ENCODE measurements at places on chromosomes 16 and 17.

DNA sequence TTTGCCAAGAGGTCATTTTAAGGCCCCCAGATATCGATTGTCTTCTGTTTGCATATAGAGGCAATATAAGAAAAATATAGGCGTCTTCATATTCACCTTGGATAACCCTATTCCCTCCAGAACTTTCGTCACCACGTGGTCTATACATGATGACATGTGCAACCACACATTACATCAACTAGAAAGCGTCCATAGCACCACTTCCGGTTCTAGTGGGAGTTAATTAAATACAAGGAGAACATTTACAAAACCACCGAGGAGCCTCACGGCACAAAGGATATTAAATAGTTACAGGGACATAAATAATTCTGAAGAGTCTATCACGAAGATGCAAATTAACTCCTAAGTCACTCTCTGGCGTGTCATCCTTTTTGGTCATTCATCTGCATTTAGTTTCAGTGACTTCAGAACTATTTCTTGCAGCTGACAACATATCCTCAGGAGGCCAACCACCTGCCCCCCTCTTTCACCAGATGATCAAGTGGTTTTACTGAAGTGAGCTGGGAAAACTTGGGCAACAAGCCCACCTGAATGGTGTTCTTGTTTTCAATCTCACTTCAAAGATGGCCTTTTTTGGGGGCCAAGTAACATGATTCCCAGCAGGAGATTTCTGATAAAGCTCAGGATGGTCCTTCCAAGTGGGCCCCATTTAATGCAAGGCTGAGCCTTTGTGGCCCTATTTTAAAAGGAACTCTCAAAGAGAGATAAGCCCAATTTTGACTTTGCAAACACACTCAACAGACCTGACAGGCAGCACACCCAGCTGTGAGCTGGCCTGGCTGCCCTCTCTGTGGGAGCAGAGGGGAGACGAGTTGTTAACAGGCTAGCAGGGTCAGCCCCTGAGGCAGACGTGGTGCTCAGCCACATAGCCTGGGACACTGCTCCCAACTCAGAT is 15.3 kb downstream of the CMTM3 start:
- DNase-seq: no peak

GRCh38 chr17:60142872-60143499 is 6.8 kb upstream of the CA4 start:
- DNase-seq: no peak

GRCh38 chr17:80913928-80914821 is 77.5 kb upstream of the CHMP6 start:
- DNase-seq: no peak

DNA sequence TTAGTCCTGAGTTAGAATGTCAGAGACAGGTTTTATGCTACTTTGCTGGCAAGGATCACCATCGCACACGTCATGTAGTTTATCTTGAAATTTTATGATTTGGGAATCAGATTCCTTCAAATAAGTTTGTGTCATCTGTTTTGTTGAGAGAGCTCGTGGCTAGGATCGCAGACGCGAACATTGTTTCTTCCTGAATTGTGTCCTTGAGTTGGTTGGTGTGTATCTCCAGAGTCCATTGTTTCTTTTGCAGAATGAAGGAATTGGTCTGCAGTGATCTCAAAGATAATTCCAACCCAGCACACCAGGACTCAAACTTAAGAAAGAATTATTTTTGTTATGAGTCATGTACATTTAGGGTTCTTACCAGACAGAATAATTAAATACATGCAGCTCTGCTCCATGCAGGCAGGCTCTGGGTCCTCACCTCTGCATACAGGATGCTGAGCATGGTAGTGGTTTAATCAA is 51.6 kb downstream of the PRKCA start:
- peak; percentile 53 for DNase-seq

GRCh38 chr17:47695429-47696376 is 1.7 kb downstream of the TBKBP1 start:
- DNase-seq: no peak

DNA sequence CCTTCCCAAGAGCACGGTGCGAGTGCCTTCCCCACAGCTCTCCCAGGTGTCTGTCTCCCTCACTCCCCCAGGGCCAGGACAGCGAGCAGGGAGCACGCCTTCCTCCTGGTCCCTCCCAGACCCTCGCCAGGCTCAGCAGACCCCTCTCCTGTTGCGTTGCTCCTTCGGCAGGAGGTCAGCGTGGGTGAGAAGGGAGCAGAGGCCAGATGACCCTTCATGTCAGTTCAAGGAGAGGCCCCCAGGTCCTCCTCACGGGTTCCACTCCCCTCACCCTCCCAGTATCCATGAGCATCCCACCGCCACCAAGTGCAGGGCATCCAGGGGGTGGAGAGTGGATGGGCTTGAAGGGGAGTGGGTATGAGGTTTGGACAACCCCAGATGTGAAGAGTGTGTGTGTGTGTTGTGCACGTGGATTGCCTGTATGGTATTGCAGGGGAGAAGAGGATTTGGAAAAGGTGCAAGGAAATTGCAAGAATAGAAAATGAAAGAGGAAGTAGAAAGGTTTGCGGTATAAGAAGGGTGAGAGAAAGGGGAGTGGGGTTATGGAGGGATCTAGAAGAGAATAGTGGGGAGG is 17.7 kb downstream of the SGCA start:
- no peak for DNase-seq

DNA sequence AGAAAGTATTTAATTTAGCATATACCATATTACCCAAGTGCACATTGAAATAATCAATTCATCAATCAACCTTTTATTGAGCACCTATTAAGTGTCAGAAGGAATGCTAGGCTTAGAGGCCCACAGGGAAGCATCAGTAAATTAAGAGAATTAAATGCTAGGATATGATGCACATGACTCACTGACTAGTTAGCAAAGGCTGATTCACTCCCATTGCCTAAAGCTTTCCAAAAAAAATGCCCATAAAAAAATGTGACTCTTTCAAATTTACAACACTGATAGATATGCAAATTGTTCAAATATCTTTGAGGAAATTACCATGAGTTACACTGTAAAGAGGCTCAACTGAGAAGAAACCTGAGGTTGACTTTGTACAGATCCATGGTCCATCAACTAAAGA is 883.3 kb downstream of the CDH11 start:
- no peak for DNase-seq

GRCh38 chr17:50840311-50840851 is 5.0 kb downstream of the WFIKKN2 start:
- no peak for DNase-seq

DNA sequence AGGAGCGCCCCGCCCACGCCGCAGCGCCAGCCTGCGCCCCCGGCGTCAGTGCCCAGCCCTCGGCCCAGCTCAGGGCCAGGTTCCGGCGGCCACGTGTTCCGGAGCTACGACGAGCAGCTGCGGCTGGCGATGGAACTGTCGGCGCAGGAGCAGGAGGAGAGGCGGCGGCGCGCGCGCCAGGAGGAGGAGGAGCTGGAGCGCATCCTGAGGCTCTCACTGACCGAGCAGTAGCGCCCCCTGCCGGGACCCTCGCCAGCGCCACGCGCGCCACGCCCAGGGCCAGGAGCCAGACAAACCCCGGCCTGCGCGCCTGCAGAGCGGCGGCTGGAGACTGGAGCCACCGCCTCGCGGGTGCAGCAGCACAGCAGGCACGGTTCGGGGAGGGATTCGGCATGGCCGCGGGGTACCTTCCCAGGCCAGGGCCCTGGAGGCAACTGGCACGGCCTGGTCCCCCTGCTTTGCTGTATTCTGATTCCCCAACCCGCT is 9.3 kb downstream of the CORO6 start:
- peak; percentile 49 for DNase-seq

- no peak for DNase-seq
Observed at GRCh38 chr16:27859020-27859419, 204.5 kb downstream of the GSG1L start.

GRCh38 chr17:80760511-80760911 is 215.9 kb downstream of the RPTOR start:
- DNase-seq: no peak

DNA sequence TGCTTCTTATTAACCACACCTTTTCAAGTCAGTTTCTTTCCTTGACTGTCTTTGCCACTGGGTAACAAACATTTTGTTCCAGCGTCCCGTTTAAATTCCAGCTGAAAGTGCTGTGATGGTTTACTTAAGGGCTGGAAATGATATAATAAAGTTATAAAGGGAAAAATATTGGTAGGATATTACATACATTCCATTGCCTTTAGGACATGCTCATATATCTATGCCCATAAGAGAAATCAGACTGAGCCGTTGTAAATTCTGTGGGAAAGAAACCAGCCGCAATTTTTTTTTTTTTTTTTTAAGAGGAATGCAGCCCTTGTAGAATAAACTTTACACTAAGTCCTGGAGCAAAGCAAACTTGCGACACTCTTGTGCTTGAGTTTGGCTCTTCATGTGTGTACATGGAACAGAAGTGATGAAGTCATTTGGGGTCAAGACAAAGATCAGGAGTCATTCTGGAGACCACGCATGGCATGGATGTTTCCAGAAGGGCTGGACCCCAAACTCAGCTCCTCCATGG is 210.9 kb downstream of the XYLT1 start:
- no peak for DNase-seq

- no peak for DNase-seq
Observed at GRCh38 chr17:32007463-32008298, 498 bp downstream of the LRRC37B start.

DNA sequence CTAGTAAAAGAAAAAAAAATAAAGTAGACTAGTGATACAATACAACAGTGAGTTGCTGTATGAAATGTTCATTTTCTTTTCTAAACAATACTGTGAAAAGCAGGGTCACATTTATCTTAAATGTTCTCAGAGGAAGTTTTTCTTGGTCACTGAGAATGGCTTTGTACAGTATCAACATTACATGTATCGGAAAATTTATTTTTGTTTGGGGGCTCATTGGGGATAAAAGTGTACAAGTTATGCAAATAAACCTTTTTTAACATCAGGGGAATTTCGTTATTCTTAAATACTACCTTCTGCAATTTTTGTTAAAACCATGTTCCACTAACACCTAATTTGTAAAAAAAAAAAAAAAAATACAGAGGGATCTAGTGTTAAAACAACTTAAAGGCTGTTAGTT is 8.7 kb upstream of the ZNF594 start:
- DNase-seq: no peak

GRCh38 chr17:31650756-31651520 is 208.1 kb downstream of the COPRS start:
- no peak for DNase-seq

DNA sequence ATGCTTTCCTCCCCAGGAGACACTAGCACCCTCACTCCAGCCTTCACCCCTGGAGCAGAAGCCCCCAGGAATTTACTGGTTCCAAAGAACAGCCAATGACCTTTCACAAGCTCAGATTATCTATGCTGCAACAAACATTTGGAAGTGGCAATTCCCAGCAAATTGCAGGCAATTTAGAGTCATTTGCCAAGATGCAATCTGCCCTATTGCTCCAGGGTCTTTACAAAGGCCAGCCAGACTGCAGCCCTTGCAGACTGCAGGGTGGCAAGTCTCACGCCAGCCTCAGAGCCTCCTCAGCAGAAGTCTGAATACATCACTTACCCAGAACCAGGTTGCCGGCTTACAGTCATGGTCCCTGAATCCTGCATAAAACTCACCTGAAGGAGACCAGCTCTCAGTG is 21.8 kb downstream of the AXIN1 start:
- DNase-seq: no peak

GRCh38 chr16:85998868-85999729 is 100.1 kb downstream of the IRF8 start:
- DNase-seq: no peak

- no peak for DNase-seq
Observed at GRCh38 chr16:84207251-84207650, 16.3 kb downstream of the ADAD2 start.

GRCh38 chr17:66625311-66625767 is 209.6 kb upstream of the CACNG5 start:
- DNase-seq: no peak

GRCh38 chr17:82021900-82022309 is 773 bp downstream of the CENPX start:
- no peak for DNase-seq

DNA sequence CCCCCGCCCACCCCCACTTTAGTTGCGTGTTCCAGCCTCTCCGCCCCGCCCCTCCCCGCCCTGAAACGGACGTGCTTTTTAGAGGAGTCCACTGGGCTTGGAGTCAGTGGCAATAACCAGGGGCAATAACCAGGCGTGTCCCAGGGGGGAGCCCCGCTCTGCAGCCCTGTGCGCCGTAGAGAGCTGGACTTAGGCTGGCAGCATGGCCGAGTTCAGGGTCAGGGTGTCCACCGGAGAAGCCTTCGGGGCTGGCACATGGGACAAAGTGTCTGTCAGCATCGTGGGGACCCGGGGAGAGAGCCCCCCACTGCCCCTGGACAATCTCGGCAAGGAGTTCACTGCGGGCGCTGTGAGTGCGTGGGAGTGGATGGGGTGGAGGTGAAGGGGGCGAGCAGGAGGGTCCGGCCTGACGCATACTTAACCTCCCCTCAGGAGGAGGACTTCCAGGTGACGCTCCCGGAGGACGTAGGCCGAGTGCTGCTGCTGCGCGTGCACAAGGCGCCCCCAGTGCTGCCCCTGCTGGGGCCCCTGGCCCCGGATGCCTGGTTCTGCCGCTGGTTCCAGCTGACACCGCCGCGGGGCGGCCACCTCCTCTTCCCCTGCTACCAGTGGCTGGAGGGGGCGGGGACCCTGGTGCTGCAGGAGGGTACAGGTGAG is at the start of gene ALOX15B:
ALOX15B (plus strand) TSS at position 106 of the 657 bp plus-strand sequence; CDS start at position 203, 97 bp downstream.
- no peak for DNase-seq

- DNase-seq: no peak
Observed at GRCh38 chr17:82097919-82098168, 192 bp downstream of the FASN start.

- DNase-seq: no peak
Observed at GRCh38 chr17:54536306-54536705, 364.3 kb upstream of the TOM1L1 start.

DNA sequence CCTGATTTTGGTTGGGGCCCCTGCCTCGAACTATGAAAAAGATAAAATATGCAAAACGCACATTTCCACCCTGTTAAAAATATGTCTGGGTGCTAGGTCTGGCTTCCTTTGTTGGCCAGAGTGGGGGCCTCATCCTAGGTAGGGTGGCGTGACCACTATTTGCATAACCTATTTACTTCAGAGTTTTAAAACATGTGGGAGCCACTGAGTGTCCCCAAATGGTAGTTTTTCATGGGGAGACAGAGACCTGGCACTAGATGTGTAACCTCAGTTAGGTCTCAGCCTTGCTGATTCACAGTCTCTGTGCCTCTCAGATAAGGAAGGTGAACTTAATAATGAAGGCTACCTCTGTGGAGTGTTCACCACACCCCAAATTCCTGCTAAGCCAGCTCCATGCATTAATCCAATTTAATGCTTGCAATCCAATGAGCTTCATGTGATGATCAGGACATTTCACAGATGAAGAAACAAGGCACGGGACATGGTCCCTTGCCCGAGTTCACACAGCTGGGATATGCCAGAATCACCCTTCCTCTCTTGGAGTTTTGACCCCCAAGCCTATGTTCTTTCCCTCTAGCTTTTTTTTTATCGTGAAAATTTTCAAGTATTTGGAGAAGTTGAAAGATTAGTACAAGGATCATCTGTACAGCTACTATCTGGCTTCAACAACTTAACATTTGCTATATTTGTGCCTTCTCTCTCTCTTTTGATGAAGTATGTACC is 103.4 kb downstream of the IRF8 start:
- no peak for DNase-seq

DNA sequence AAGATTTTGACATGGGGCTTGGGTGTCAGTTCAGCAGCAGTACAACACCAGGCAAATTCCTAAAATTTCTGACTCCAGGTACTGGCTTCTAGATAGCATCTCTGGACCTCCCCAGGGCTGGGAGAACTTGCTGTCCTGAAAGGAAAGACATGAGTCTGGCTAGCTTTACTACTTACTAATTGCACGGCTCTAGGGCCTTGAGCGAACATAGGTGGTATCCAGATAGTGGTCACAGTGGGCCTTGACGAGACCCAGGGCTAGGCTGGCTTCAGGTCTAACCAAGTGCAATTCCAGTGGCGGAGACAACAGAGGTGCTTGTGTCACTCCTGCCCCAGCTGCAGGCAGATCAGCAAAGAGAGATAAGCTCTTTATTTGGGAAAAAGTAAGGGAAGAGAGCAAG is 16.4 kb upstream of the SLC13A5 start:
- no peak for DNase-seq

Measured in brain pericyte (primary cell).